Activated CD8-positive, alpha-beta memory T cell treated with anti-CD3 and anti-CD28 coated beads for 1 hour (primary cell): ENCODE measurements at places on chromosomes 7 and 10.

- DNase-seq: no peak
Measured at GRCh38 chr10:43427166-43427825, 9.6 kb upstream of the ZNF487 start.

GRCh38 chr7:158387546-158387891 lies 200.1 kb downstream of the PTPRN2 start:
- no peak for DNase-seq

DNA sequence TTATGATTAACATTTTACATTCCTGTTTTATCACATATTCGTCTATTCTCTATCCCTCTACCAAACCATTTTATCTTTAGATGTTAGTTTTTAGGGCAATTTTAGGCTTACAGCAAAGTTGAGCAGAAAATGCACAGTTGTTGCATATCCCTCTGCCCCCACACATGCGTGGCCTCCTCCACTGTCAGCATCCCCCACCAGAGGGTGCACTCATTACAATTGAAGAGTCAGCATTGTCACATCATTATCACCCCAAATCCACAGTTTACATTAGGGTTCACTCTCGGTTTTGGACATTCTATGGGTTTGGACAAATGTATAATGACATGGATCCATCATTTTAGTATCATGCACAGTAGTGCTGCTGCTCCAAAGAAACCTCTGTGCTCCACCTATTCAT lies 86.4 kb downstream of the WDR37 start:
- DNase-seq: no peak

DNA sequence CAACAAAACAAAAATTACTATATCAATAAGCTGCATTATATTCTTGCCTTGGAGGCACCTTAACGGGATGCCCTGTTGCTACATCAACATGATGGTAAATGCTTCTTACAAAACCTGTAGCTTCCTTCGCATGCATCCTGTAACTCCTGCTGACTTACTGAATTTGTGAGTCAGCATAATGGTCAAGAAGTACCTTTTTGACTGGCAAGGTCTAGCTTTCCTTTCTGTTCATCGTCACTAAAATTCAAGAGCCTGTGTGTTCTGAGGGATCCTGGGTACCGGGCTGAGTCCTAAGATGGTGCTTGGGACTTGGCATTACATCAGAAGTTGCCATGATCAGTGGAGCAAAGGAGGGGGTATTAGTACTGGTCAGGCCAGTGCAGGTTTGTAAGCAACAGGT lies 4.9 kb downstream of the PFKFB3 start:
- DNase-seq: no peak

DNA sequence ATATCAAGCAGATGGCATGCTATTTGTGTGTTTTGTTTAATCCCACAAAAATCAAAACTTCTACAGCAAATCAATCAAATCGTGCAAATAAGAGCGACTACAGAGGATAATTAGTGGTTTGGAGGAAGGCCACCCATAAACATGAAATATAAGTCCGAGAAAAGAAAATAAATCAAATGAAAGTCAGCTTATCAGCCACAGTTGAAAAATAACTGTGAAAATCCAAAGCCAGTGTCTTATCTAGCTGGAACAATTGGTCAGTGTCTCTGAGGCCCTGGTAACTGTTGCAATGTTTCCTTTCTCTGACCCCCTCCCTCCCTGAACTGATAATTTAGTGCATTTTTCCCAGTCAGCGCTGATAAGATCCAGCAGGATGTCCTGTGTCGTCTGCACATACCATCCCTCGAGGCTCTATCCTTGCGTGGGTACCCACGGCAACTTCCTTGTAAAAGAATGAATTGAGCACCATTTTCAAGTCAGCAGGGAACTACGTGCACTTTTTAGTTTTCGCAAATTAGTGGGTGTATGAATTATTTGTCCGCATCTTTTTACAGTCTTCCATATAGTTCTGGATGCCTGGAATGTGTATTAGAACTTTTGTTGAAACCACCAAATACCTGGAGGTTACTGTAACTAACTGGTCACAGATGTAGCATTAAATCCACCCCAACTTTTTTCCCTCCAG lies 10.8 kb upstream of the JCAD start:
- no peak for DNase-seq

- no peak for DNase-seq
Measured at GRCh38 chr10:68074031-68074774, 880 bp downstream of the HERC4 start.

DNA sequence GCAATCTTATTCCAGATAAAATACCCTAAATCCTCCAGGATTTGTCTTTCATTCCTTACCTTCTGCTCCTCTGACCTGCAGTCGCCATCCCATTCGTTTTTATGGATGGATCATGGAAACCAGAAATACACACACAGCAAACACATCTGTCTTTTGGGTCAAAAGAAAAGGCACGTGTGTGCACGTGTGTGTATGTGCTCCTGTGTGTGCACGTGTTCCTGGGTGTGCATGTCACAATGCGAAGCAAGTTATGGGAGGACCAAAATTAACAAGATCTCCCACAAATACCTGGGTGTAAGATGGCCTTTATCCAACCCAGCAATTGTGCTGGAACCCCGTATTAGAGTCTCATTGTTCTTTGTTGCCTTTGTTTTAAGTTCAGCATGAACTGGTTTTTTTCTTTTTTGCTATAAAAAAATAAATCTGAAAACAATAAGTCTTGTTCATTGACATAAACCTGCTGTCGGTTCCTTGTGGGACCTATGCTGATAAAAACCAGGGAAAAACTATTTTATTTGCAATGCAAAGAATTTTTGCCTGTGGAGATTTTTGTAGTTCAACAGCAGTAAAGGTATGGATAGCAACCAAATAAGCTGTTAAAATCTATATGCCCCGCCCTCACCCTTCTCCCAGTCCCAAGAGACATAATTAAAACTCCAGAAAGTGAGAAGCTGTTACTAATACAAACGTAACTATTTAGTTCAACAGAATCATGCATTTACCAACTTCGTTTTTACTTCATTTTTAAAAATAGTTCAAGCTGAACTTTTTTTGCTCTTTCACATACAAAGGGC lies 229.6 kb downstream of the CREB5 start:
- no peak for DNase-seq

- DNase-seq: no peak
Measured at GRCh38 chr10:23063973-23064812, 31.2 kb upstream of the MSRB2 start.

GRCh38 chr10:3071405-3072198 lies 4.3 kb downstream of the PFKP start:
- no peak for DNase-seq

DNA sequence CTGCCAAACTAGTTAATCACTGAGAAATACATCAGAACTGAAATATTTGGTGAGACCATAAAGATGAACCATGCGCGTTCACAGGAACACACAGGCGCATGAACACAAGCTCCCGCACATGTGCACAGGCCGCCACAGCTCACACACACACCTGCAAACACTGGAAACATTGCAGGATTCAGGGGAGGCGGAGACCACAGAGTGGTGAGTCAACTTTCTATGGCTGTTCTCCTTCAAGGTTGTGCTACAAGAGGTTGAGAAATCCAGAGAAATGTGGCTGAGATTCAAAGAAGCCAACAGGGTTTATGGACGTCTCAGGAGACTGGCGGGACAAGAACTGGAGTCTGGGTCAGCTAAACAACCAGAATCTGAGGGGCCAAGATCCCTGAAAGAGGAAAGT lies 17.8 kb downstream of the ESYT2 start:
- no peak for DNase-seq

GRCh38 chr10:117530791-117531190 lies 11.8 kb upstream of the EMX2 start:
- DNase-seq: no peak

DNA sequence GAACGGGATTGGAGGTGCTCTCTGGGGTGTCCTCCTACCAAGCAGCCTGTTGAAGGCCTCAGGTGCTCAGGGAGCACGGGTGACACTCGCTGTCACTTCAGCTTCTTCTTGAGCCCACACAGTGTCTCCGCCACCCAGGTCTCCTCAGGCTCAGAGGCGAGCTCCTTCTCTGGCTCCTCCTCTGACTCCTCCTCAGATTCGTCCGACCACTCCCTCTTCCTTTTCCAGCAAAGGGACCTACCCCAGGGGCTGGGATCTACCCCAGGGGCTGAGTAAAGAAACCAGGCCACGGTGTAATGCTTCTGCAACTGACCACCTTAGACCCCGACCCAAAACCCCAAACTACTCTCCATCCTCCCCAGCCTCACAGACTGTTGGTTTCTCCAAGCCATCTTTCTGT lies 9.2 kb upstream of the RBAK start:
- no peak for DNase-seq

DNA sequence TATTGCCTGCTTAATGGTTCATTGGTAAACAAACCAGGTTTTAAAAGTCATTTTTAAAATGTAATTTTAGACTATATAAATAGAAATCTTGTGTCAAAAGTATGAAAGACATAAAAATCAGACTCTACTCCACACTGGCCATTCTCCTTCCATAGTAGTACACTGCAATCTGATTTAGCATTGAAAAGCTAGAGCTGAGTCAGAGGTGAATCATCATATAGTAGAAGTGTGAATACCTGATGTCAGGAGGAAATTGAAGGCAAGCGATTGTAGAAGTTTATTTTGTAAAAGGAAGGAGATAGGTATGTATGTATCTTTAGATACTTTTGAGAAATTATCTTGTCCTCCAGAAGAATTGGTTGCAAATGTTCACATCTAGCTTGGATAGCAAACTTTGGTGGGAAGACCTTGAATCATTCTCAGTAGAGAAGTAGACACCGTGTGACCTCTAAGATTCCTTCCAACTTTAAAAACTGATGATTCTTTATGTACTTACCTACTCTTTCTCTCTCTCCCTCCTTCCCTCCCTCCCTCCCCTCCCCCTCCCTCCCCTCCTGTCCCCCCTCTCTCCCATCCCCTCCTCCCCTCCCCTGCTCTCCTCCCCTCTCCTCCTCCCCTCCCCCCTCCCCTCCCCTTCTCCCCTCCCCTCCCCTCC lies 88.1 kb downstream of the BTAF1 start:
- no peak for DNase-seq

DNA sequence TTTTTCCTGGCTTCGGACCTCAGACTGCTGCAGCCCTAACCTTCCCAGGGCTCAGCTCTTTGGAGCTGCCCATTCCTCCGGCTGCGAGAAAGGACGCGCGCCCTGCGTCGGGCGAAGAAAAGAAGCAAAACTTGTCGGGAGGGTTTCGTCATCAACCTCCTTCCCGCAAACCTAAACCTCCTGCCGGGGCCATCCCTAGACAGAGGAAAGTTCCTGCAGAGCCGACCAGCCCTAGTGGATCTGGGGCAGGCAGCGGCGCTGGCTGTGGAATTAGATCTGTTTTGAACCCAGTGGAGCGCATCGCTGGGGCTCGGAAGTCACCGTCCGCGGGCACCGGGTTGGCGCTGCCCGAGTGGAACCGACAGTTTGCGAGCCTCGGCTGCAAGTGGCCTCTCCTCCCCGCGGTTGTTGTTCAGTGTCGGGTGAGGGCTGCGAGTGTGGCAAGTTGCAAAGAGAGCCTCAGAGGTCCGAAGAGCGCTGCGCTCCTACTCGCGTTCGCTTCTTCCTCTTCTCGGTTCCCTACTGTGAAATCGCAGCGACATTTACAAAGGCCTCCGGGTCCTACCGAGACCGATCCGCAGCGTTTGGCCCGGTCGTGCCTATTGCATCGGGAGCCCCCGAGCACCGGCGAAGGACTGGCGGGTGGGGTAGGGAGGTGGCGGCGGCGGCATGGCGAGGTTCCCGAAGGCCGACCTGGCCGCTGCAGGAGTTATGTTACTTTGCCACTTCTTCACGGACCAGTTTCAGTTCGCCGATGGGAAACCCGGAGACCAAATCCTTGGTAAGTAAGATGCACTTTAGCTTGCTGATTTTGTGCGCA lies at the start of gene PLXDC2:
Gene PLXDC2 (plus strand): TSS at position 22 of the 820 bp plus-strand sequence.
- DNase-seq: no peak

- DNase-seq: no peak
Measured at GRCh38 chr7:7201578-7202374, 19.4 kb downstream of the C1GALT1 start.

GRCh38 chr7:148303295-148304082 lies 287.1 kb upstream of the C7orf33 start:
- DNase-seq: no peak

- no peak for DNase-seq
Measured at GRCh38 chr7:119935418-119936025, 337.5 kb upstream of the KCND2 start.

DNA sequence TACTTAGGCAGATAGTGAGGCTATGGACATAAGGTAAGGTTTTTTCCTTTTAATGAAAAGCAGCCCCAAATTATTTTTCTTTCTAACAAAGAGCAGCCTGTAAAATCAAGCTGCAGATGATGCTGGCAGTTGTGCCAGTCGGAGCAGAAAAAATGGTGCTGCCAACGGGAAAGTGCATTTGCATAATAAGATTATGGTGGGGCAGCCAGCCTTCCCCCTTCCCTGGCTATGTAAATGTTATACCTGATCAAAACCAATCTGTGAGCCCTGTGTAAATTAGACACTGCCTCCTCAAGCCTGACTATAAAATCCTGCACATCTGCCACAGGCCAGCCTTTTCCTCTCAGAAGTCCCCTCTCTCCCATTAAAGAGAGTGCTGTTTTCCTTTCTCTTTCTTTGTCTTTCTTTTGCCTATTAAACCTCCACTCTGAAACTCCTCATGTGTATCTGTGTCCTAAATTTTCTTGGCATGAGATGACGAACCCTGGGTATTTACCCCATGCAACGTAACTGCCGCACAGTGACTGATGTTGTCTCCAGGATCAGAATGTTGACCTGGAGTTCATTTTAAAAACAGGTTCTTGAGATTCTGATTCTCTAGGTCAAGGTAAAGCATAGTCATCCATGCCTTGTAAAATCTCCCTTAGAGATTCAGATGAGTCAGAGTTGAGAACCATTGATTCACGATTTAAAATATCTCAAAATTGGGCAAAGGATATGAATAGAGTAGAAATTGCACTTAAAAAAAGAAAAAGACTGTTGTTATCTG lies 167.3 kb upstream of the C1GALT1 start:
- no peak for DNase-seq
